ENCODE measurements at places on chromosomes 6 and 20. TPM values are rescaled to one million over a fixed set of nuclear protein-coding genes. Genes with fewer than 3 reads are reported as not detected.

- peak; percentile 59 for DNase-seq
Measured at GRCh38 chr6:52551483-52552277, 25.2 kb downstream of the TRAM2 start.

Gene GJA10
- total RNA-seq: not detected

DNA sequence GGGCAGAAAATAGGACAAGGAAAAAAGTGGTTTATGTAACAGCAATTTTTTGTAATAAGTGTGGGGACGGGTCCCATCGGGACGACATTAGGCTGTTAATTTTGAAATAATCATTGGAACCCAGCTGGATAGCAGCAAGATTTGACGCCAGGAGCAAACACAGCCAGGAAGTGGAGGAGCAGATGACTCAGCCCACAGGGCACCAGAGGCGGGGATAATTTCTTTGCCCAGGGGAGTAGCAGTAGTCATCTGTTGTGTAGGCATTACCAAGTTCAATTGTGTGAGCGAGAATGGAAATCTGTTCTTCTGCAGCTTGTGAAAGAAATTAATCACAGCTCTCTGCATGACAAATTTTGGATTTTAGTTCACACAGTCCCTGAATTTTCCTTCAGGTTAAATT is 22.6 kb upstream of the RIN2 start:
- no peak for DNase-seq

GRCh38 chr20:48186447-48186846 is 401.2 kb upstream of the SULF2 start:
- no peak for DNase-seq

DNA sequence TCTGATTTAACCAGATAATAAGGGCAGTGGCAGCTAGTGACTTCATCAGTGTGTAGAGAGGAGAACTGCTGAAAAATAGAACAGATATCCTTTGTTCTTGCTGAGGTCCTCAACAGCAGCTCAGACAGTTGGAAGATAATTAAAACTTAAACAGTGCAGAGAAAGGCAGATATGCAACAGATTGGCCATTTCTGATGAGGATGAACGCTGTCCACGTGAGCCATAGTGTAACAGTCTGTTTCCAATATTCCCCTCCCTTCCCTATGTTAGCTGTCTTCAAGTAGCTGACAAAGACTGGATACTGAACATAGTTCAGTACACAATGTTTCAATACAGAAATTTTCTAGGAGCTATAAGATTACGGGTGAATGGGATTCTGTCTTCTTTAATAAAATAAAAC is 291.4 kb downstream of the BTBD9 start:
- DNase-seq: no peak

- no peak for DNase-seq
Measured at GRCh38 chr6:12335717-12336116, 45.6 kb downstream of the EDN1 start.

- no peak for DNase-seq
Measured at GRCh38 chr6:151128763-151129370, 110.9 kb upstream of the AKAP12 start.

- no peak for DNase-seq
Measured at GRCh38 chr20:41872930-41873329, 254.8 kb upstream of the CHD6 start.

- DNase-seq: no peak
Measured at GRCh38 chr6:53578371-53578770, 33.5 kb upstream of the GCLC start.
